ENCODE measurements at places on chromosomes 4 and X.
A peak's percentile ranks its signal among the peaks of the same experiment; 100 is the strongest.

GRCh38 chr4:56755901-56756300, 65.6 kb downstream of the SPINK2 start:
- DNase-seq = no peak

GRCh38 chr4:76867880-76868655, 29.9 kb downstream of the SOWAHB start:
- DNase-seq = no peak

GRCh38 chrX:36869457-36869856, 138.7 kb upstream of the FAM47C start:
- no peak for DNase-seq

- DNase-seq = no peak
These were observed 312.2 kb downstream of the GALNTL6 start for GRCh38 chr4:172125443-172125842.

- no peak for DNase-seq
These were observed 66.5 kb downstream of the UCHL1 start for GRCh38 chr4:41323179-41323578.

- no peak for DNase-seq
These were observed 7.7 kb downstream of the CCNQ start for GRCh38 chrX:153590961-153591956.

DNA sequence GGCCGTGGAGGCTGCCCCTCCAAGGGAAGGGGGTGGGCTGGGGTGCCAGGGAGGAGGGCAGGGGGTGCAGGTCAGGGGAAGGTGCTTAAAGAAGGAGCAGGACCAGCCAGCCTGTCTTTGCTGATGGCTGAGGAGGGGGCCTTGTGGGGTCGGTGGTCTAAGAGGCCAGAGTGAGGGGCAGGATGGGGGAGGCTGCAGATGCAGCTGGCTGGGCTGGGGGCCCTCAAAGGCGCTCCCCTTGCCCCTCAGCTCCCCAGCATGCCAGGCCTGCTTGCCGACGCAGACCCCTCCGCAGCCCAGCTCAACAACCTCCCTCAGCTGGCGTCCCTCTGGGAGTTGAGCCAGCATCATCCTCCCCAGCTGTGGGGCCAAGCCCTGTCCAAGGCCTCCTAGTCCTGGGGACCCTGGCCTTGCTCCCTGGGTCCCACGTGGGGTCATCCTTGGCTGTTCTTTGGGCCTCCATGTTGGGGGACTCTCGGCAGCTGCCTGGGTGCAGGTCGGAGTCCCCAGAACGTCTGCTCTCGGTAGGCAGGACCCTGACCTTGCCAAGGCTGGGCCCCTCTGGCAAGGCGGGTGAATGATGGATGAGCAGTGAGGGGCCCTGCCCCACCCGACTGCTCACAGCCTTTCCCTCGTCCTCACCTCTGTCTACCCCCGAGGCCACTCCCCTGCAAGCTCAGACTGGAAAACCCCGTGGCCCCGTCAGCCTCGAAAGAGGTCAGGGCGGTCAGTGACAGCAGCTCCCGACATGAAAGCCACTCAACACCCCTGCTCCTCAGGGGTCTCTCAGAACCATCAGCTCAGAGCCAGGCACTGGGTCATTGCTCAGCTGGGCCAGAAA, 119.4 kb downstream of the FAM53A start:
- no peak for DNase-seq

GRCh38 chr4:23091711-23092110, 399.0 kb downstream of the GBA3 start:
- DNase-seq = no peak

GRCh38 chrX:127861611-127862010, 190.6 kb downstream of the ACTRT1 start:
- DNase-seq = no peak

- no peak for DNase-seq
These were observed 19.5 kb downstream of the L1CAM start for GRCh38 chrX:153866302-153867019.

DNA sequence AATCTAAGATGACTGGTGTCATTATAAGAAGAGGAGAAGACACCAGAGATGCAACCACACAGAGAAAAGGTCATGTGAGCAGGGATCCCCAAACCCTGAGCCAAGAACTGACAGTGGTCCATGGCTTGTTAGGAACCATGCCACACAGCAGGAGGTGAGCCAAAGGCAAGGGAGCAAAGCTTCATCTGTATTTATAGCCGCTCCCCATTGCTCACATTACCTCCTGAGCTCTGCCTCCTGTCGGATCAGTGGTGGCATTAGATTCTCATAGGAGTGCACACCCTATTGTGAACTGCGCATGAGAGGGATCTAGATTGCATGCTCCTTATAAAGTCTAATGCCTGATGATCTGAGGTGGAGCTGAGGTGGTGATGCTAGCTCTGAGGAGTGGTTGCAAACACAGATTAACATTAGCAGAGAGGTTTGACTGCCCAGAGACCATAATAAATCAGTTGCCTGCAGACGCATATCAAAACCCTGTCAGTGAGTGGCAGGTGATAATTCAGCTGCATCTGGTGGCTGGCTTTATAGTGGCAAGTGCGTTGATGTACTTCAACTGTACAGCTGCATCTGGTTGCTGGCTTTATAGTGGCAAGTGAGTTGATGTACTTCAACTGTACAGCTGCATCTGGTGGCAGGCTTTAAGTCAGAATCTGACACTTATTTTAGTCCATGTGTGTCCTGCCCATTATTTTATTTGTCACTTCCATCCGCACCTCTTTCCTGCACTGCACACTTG, 19.8 kb upstream of the CXCL2 start:
- no peak for DNase-seq

DNA sequence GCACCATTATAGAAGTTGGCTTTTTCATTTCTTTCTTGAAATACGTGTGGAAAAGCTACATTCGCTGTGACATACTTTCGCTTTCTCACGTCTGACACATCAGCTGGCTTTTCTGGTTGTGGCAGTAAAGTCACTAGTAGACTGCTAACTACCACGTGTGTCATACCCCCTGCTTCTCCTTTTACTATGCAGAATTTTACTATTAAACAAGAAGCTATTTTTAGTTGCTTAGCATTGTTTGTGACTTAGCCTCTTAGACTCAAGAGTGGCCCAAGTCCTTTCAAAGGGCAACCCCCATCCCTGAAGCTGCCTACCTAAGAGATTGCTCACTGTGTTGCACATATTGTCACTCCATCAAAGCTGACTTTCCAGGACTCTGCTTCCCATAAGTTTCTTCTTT, 2.1 kb upstream of the IL2 start:
- DNase-seq = no peak

GRCh38 chr4:111930659-111931058, 214.6 kb upstream of the FAM241A start:
- DNase-seq = no peak

- DNase-seq = no peak
These were observed 1.0 kb downstream of the AGA start for GRCh38 chr4:177441061-177441802.

GRCh38 chrX:133838761-133839676, 146.4 kb downstream of the GPC3 start:
- DNase-seq = no peak

GRCh38 chrX:11465648-11466411, 172.6 kb downstream of the AMELX start:
- DNase-seq = no peak

- DNase-seq = no peak
These were observed 61.6 kb downstream of the RGS12 start for GRCh38 chr4:3354455-3354811.

- DNase-seq = no peak
These were observed 1.9 kb upstream of the NEUROG2 start for GRCh38 chr4:112517911-112518310.

DNA sequence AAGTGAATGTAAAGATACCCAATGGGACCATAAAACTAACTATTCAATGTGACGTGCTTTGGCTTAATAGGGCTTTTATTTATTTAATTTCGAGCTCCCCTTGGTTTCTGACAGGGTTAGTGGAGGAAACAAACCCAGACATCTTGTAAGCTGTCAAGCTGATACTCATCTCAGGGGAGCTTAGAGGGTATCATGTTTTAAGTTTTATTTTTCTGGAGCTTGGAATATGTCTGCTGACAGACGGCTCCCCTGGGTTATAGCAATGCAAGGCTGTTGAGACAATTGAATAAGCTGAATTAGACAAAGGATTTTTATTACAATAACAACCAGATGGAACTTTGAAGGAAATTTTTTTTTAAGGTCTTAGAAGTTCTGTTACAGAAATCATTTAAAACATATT, 456.5 kb downstream of the IL1RAPL1 start:
- no peak for DNase-seq

DNA sequence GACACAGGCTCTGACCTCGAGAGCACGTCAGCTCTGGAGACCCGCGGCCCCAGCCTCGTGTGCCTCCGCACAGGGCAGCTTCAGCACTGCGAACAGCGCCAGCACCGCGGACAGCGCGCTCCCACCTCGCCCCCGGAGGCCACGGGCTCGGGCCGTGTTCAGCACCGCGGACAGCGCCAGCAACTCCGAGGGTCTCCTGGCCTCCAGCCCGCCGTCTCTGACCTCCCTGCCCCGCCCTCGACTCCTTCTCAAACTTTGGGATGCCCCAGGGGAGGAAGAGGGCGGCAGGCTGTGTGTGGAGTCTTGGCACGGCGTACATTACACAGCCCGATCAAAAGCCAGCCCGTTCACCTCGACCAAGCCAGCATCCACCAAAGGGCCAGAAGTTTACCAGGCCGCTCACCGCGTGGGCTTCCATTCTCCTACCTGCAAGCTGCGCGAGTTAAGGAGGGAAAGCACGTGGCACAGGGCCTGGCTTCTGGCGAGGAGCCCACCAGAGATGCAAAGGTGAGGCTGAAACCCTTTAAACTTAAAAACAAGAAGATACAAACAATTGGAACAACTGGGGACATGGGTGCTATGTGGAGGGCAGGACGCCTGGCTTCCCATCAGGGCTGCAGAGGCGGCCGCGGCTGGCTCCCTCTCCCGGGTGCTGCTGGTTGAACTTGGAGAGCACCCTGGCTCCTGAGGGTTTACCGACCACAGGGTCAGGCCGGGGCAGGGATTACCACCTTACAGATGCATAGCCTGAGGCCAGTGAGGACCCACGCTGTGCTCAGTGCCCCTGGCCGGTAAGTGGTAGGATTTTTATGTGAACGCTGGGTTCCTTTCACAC, 4.5 kb upstream of the NKX1-1 start:
- peak; percentile 35 for DNase-seq

GRCh38 chr4:106201373-106201772, 114.6 kb downstream of the TBCK start:
- no peak for DNase-seq

- no peak for DNase-seq
These were observed 14.6 kb downstream of the HAND2 start for GRCh38 chr4:173515458-173515857.

DNA sequence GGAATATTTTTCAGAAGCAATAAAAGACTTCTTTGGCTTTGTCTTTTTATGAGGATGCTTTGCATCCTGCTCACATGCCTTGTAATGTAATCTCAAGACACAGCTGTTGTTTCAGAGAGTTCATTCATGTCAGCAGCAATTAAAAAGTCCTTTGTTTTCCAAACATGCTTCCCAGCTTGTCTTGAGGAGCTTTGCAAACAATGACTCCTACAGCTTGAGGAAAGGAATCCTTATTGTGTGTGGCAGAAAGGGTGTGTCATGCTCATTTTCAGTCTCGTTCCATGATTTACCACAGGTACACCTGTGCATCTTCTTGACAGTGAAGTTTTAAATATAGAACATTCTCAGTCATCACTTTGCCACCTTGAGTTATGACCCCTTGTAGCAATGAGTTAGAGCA, 139.2 kb upstream of the AADAT start:
- no peak for DNase-seq

- DNase-seq = no peak
These were observed 54.0 kb upstream of the PACRGL start for GRCh38 chr4:20646287-20646686.

- DNase-seq = no peak
These were observed 27.8 kb downstream of the FRYL start for GRCh38 chr4:48752246-48752645.

DNA sequence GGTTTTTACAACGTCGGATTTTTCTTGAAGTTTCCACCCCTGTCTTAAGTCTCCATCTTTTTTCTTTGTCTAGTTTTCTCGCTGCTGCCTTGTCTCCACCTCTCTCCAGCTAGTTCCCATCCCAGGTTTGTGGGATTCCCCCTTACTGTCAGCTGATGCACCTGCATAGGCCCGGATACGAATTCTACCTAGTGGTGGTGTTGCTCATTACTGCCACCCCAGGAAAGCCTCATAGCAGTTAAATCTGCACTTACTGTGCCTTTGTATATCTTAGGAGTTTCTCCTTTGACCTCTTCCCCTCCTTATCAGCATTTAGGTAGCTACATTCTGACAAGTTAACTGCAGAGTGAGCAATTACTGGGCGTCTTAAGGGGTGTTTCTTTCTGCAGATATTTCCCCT, 1693.1 kb upstream of the TENM3 start:
- DNase-seq = no peak

DNA sequence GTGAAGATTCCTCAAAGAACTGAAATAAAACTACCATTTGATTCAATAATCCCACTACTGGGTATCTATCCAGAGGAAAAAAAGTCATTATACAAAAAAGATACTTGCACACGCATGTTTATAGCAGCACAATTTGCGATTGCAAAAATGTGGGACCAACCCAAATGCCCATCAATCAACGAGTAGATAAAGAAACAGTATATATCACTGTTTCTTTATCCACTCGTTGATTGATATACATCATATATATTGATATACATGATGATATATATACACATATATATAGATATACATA, 13.6 kb upstream of the AFP start:
- no peak for DNase-seq

DNA sequence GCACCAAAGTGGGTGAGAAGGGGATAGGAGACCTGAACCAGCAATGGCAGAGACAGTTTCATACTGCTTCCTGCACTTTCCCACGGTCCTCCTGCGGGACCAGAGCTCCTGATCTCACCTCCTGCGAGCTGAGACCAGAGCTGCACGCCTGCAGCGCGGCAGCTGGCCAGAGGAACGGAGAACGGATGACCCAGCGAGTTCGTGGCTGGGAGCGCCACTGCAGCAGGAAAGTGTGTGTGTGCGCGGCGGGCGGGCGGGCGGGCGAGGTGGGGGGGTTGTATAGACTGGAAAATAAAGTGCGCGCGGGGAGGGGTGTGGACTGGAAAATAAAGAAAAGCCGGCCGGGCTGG, 16.5 kb downstream of the MCF2 start:
- DNase-seq = no peak

- DNase-seq = no peak
These were observed 5.3 kb downstream of the OCRL start for GRCh38 chrX:129545408-129545807.

DNA sequence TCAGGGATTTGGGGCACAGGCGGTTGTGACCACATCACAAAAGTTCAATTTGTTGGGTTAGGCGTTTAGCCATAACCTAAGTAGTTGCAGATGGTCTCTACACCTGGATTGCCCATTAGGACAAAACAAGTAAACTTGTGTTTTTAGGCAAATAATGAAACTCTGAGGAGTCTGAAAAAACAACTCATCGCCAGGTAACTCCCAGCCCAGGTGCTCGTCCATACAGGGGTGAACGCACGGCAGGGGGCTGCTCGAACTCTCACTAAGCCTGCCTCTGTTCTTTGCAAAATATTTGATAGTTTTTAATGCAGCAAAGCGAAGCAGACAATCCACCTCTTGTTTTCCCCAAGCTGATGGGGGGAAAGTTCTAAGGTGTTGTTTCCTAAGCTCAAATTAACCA, 559 bp upstream of the RHOH start:
- no peak for DNase-seq
